Hippocampal formation (tissue), 2 donors: ENCODE measurements at places on chromosomes 1 and 21.

DNA sequence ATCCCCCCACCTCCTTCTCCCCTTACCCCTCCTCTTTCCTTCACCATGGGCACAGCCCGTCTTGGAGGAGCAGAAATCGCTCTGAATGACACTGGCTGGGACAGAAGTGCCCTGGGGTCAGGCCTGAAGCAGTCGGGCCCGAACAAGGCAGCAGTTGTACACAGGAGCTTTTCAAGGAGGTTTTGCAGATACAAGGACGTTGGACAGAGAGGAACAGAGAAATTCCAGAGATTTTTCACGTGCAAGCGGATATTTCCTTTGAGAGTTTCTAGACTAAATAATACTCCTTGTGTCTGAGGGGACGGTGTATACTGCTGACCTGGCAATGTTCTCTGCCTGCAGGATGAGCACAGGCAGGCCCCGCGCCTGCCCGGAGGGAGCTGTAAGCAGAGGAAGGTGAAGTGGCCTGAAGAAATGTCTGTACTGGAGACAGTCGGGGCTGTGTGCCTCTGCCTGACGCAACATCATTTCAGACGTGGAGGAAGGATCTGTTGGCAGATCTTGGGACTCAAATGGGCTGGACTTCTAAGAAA, 95.3 kb upstream of the SLC25A33 start:
- DNase-seq, result no peak

DNA sequence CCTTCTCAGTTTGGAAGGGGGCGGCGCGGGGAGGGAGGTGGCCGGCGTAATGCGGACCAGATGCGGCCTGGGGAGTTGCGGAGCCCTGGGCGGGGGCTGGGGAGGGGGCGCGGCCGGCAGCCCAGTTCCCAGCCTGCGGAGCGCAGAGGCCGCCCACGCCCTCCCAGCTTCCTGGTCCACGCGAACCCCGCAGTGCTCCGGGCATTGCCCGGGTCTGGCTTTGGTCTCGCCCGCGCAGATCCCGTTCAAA, 695 bp downstream of the DMBX1 start:
- DNase-seq, result no peak

- DNase-seq, result no peak
These were observed 22.4 kb upstream of the LRRC8C start for GRCh38 chr1:89610457-89611011.

- no peak for DNase-seq
These were observed 36.2 kb downstream of the CELF3 start for GRCh38 chr1:151680391-151680790.

GRCh38 chr1:6118415-6118814, 61.7 kb downstream of the CHD5 start:
- no peak for DNase-seq

- DNase-seq, result no peak
These were observed 30.3 kb downstream of the ZNF362 start for GRCh38 chr1:33286451-33287185.

DNA sequence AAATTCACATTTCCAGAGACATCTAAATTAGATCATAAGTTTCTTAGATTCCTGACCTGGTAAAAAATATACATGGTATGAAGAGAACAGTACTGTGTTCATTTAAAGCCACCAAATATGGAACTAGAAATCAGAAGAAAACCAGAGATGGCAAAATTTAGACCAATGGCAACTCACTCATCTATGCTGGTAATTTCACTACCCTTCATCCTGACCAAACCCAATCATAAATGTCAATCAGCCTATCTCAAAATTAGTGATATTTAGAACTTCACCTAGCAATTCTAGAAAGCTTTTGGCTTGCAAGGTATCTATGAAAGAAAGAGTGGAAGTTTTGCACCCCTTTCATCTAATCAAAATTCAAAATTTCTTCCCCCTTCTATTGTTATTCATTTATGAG, 107.7 kb downstream of the NIBAN1 start:
- DNase-seq, result no peak

DNA sequence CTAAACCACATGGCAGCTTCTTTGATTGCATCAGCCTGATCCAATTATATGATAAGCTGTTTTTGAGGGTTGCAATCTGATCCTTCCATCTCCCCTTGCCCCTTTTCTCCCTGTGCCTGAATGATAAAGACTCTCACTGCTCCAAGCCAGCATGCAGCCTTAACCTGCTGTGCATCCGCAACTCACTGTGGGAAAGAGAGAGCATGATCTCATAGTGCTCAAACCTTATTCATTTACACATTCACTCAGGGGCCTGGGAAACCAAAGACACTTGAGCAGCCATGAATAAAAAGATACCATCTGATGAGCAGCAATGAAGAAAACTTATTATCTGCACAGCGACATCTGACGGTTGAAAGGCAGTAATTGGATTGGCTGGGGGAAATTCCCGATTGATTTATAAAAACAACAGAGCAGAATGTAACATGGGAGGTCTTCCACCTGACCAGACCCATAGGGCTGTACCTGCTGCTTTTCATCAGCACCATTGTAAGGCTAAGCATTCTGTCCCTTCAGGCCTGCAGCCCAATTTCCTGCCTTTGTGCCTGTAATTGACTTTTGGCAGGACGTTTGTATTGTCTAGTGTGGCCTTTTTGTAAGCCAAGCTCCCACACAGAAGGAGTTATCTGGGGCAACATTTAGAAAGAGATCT, 62.5 kb downstream of the KIAA0040 start:
- DNase-seq, result no peak

DNA sequence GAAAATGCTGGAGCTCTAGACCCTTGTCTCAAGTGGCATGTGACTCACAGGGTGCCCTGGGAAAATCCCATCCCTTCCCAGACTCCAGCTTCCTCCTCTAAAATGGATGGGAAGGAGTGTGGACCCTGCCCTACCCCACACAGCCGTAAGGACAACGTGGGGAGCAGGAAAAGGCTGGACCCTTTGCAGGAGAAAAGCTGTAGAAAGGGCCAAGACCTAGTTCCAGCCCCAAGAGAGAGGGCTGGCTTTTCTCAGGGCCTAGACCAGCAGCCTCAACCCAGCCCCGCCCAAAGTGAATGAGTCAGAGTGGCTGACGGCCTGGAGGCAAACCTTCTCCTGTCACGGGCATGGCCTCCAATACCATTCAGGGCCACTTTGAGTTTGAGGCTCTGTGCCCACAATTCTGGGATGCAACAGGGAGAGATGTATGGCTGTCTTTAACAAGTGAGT, 1.1 kb downstream of the LAMB3 start:
- DNase-seq, result no peak

DNA sequence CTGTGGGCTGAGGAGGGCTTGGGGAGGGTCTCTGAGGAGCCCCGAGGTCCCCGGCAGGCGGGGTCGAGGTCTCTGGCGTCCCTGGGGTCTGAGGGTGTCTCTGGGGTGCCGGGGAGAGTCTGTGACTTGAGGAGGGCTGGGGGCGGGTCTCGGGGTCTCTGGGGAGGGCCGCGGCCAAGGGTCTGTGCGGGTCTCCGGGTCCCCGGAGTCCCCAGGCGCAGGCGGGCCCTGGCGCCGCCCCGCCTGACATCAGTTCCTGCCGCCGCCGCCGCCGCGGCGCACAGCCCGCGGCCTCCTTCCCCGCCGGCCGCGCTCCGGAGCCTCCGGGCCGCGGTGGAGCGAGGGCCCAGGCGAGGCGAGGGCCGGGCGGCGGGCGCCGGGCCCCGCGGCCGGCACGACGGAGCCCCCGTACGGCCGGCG, at the start of gene PLEKHM2:
Gene PLEKHM2 (plus strand): TSS at position 279 of the 420 bp plus-strand sequence. CDS start 239 bp downstream, outside the sequence.
- no peak for DNase-seq

DNA sequence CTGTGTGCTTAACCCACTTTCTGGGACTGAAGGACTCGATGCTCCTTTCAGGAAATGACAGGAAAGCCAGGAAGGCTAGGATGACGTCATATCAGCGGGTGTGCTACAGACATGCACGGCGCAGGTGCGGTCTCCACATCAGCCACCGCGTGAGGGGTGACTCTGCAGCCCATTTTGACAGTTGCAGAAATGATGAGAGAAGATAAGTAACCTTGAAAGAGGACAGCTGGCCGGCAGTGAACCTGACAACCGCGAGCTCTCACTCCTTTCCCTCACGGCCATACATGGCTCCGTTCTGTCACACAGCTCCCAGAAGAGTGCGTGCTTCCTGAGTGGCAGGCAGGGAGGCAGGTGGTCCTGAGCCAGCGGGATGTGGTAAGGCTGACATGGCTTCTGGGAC, 1.7 kb upstream of the KRTAP10-5 start:
- DNase-seq, result no peak

GRCh38 chr1:85656256-85656655, 52.0 kb downstream of the ZNHIT6 start:
- no peak for DNase-seq

- DNase-seq, result no peak
These were observed 129.8 kb downstream of the S1PR1 start for GRCh38 chr1:101366513-101367215.

DNA sequence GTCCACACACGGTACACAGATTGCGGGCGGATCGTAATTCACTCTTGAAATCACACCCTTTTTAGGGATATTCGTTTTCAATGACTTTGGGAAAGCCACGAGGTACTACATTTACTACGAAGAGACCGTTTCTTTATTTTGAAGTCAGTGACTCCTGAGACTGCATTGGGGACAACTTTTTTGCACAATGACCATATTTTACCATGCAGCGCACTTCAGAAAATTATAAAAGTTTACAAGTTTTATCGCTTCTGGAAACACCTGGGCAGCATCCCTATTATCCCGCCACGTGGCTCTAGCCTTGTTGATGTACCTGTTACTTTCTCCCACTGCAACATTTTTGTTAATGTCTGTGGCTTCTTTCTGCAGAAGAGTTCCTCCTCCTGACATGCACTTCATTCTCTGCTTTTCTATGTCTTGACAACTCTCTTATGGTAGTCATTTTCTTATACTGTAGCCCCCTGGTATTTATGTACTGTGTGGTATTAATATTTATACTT, 1.3 kb upstream of the AKT3 start:
- DNase-seq, result peak; percentile 35

DNA sequence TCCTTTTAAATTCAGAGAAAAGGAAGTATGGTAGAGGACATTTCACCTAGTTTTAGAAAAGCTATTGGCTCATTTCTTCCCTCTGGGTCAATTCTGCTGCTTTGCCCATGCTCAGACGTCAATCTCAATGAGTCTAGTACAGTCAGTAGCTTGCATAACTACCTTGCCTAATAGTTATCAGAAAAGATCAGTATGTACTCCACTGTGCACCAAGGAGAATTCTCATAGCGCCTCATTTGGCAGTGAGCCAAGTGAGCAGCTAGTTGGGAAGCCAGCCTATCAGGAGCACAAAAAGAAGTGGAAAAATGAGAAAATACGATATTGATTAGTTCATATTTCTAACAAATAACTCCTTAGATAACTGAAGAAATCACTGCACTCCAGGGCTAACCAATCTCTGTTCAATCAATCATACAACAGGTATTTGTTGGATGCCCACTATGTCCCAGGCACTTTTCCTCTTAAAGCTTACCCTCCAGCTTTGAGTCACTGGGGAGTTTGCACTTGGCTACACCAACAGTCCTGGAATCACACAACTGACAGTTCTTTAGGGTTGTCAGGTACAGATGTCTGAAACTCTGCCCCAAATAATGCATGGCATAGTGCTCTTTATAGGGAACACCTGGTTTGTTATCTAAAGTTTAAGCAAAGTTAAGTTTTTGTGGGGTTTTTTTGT, 50.2 kb downstream of the PRDX6 start:
- no peak for DNase-seq

GRCh38 chr1:152537496-152537895, 23.2 kb downstream of the CRCT1 start:
- no peak for DNase-seq

- DNase-seq, result no peak
These were observed 126.2 kb upstream of the CD34 start for GRCh38 chr1:208036918-208037766.

- no peak for DNase-seq
These were observed 1.4 kb downstream of the PRSS38 start for GRCh38 chr1:227816750-227817446.

DNA sequence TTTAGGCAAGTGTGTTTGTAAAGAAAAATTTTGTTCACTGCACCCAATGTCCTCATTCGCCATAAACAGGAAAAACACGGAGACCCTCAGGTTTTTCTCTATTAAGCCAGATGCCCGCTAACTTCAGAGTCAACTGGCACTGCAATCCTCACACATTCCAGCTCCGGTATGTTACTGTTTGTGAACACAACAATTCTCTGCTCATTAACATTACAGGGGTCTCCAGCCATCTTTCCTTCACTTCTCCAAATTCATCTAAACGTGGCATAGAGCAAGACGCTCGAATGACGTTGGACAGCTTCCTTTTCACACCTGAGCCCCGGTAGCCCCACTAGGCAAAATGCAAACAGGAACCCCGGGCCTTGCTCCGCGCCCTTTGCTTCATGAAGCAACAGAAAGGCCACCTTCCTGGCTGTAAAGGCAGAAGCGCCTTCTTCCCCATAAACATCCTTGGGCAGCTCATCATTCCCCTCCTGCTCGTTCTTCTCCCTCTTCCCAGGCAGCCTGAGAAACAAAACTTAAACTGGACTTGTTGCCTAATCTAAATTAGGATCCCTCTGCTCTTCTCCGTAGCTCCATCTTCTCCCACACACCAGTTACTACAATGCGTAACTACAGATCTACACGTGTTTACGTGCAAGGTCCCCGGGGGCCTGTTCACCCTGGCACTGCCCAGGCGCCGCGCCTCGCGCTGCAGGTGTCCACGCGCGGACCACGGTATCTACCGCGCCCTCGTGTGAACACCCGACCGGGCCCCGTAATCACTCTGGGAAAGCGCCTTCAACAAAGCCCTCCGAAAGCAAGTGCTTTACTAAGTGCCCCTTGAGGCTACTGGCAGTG, 1.2 kb downstream of the LBR start:
- DNase-seq, result peak; percentile 28

GRCh38 chr21:14454016-14455009, 71.4 kb upstream of the HSPA13 start:
- no peak for DNase-seq
